ENCODE measurements at places on chromosomes 1 and 21.
A peak's percentile ranks its signal among the peaks of the same experiment; 100 is the strongest.

GRCh38 chr1:179351281-179351680, 14.5 kb upstream of the AXDND1 start:
- no peak for DNase-seq

GRCh38 chr1:9855186-9855585, 31.4 kb upstream of the CLSTN1 start:
- no peak for DNase-seq

- DNase-seq: peak; percentile 39
These were observed at the start of gene CCDC28B for GRCh38 chr1:32200226-32201010. CCDC28B (plus strand) TSS chr1:32200595; CDS start chr1:32201936, 1,341 bp downstream.

- DNase-seq: no peak
These were observed 15.1 kb downstream of the CASP9 start for GRCh38 chr1:15508700-15509487.
